ENCODE measurements at places on chromosomes 12 and 14.

DNA sequence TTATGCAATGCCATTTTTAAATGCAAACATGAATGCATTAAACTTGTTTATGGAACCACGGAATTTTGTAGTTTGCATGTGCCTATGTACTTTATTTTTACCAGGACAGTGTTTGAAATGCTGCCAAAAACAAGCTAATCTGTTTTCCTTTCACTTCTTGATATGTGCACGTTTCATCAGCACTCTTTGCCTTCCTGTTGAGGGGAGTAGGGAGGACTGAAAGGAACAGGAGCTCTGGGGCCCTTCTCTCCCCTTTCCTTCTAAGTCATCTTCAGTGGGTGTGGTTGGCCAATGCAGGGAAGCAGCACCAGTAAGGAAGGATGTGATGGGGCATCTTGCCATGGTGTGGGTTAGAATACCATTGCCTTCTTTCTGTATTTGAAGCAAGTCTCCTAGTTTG is 12.1 kb upstream of the PPP4R4 start:
- DNase-seq, result no peak
- H3K27ac ChIP-seq, result no peak overlapping the region
- no peaks in the 10 kb centered on the region for H3K27me3 ChIP-seq
- no peak overlapping the region for H3K4me3 ChIP-seq

DNA sequence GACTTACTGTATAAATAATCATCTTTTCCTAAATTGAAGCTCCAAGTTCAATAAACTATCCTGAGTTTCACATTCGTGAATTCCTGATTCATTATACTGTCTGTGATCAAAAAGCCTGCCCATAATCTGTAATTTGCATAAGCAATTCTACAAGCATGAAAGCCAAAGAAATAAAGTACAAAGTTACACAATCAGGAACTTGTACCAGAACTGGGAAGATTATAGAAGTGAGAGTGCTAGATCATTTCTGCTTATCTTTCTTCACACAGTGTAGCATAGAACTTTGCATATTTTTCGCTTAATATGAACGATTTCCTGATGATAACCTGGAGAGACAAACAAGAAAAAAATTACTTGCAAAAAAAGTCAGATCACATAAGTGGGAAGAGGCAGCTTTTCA is 308.2 kb downstream of the C12orf50 start:
- no peak for DNase-seq
- no peaks in the 10 kb centered on the region for H3K36me3 ChIP-seq
- H3K4me1 ChIP-seq, result no peaks in the 10 kb centered on the region
- no peak overlapping the region for H3K27ac ChIP-seq
- no peaks in the 10 kb centered on the region for H3K27me3 ChIP-seq

DNA sequence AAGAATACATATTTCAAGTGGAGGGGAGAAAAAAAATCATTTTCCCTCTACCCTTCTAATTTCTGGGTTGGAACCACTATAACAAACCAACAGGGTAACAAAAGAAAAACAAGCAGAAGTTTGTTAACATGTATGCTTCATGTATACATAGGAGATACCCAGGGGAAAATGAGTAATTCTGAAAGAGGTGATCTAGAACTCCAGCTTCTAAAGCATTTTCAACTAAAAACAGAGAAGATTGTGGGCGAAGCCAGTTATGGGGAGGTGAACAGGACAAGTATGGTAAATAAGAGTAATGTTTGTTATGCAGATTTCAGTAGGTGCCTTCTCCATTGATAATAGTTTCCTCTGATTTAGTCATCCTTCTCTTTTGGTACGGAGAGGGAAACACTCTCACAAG is 16.7 kb downstream of the FNTB start:
- no peaks in the 10 kb centered on the region for H3K36me3 ChIP-seq
- H3K4me1 ChIP-seq, result no peaks in the 10 kb centered on the region
- H3K4me3 ChIP-seq, result no peak overlapping the region
- no peaks in the 10 kb centered on the region for H3K27me3 ChIP-seq
- no peak overlapping the region for H3K27ac ChIP-seq

DNA sequence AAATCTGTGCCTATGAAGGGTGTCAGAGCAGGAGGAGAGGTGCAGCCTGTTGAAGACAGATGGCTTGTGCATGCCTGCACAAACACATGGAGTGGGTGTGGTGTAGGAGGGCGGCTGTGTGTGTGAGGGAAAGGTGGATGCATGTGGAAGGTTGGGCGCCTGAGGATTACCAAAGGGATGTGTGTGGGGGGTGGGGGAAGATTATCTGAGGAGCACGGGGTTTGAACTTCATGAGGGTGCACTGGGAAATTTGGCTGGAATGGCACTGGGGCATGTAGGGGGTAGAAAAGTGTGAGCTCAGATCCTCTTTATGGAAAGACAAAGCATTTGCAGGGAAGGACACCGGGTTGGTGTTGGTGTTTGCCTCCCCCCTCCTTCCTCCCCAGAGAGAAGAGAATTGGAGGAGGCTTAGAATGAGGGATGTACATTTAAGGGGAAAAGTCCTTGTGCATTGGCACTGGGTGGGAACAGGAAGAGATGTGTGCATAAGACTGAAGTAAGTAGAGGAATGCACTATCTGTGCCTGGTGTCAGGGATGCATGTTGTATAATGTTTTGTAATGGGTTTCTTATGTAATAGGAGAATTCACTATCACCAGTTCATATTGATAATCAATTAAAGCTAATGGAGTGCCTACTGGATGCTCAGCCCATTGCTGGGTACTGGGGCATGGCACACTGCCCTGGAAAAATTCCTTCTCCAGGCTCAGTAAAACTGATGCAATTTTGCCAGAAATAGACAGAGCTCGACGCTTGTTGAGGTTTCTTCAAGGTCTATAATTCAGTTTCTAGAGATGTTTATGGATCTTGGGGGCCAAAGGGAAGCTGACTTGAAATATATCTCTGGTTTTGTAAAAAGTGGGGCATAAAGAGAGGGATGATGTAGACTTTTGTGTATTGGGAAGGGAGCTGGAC is 3.0 kb downstream of the NTF3 start:
- no peaks in the 10 kb centered on the region for H3K36me3 ChIP-seq
- H3K27ac ChIP-seq, result no peak overlapping the region
- no peak for DNase-seq

GRCh38 chr14:92495027-92495426 is 18.6 kb upstream of the RIN3 start:
- H3K4me1 ChIP-seq, result no peaks in the 10 kb centered on the region
- H3K27ac ChIP-seq, result no peak overlapping the region
- DNase-seq, result no peak
- no peaks in the 10 kb centered on the region for H3K27me3 ChIP-seq
- H3K36me3 ChIP-seq, result no peaks in the 10 kb centered on the region

DNA sequence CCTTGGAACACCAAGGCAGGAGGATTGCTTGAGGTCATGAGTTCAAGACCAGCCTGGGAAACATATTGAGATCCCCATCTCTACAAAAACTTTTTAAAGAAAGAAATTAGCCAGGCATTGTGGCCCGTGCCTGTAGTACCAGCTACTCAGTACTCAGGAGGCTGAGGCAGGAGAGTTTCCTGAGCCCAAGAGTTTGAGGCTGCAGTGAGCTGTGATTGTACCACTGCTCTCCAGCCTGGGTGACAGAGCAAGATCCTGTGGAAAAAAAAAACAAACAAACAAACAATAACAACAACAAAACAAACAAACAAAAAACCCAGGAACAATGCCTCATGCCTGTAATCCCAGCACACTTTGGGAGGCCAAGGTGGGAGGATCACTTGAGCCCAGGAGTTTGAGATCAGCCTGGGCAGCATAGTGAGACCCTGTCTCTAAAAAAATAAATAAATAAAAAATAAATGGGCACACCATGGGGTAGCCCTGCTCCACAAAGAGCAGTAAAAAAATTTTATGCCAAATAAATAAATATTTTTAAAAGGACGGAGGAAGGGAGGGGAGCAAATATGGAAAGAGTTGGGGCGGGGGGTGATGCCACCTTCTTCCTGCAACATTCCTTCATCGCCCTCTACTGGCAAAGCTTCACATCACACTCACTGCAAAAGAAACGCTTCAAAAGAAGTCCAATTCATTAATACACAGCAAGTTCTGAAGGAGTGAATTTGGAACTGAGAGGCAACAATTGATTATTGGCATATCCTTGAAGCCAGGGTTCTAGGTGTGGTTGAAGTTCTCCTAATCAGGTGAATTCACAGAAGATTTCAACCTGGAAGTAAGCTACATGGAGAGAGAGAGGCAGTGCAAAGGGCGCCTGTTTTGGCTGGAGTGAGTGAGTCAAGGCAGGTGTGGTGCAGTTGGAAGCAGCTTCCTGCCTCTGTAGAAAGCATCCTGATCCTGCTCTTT is 8.8 kb upstream of the GNPTAB start:
- H3K27me3 ChIP-seq, result no peaks in the 10 kb centered on the region
- no peaks in the 10 kb centered on the region for H3K36me3 ChIP-seq
- DNase-seq, result peak; percentile 86

DNA sequence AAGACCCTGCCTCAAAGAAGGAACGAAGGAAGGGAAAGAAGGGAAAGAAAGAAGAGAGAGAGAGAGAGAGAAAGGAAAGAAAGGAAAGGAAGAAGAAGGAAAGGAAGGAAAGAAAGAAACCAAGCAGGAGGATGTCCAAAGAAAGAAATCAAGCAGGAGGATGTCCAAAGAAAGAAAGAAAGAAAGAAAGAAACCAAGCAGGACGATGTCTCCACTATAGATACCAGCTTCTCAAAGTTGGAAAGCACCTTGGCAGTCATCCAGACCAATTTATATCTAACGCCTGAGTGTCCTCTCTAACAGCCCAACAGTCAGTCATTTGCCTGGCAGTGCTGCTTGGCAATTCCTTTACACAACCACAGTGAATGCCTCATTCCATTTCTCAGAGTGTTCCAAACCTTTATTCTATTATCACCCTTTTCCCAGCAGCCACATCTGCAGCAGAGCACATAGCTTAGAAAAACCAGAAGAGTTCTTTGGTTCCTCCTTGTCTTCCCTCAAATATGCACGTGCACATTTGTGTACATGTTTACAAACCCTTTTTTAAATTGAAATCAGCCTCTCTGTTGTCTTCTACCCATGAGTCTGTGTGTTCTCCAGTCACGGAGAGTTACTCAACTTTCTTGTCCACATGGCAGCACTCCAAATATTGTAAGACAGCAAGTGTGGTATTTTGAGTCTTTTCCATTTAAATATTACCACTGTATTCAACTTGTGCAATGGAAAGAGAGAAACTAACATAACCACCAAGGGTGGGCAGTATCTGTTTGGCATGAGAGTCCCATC is 138.4 kb downstream of the STXBP6 start:
- no peak overlapping the region for H3K27ac ChIP-seq
- no peaks in the 10 kb centered on the region for H3K4me1 ChIP-seq
- no peaks in the 10 kb centered on the region for H3K27me3 ChIP-seq
- no peak overlapping the region for H3K4me3 ChIP-seq

GRCh38 chr14:65997347-65997746 is 488.8 kb upstream of the CCDC196 start:
- no peak overlapping the region for H3K27ac ChIP-seq
- no peak overlapping the region for H3K4me3 ChIP-seq
- no peaks in the 10 kb centered on the region for H3K27me3 ChIP-seq
- H3K4me1 ChIP-seq, result no peaks in the 10 kb centered on the region
- H3K36me3 ChIP-seq, result no peaks in the 10 kb centered on the region

DNA sequence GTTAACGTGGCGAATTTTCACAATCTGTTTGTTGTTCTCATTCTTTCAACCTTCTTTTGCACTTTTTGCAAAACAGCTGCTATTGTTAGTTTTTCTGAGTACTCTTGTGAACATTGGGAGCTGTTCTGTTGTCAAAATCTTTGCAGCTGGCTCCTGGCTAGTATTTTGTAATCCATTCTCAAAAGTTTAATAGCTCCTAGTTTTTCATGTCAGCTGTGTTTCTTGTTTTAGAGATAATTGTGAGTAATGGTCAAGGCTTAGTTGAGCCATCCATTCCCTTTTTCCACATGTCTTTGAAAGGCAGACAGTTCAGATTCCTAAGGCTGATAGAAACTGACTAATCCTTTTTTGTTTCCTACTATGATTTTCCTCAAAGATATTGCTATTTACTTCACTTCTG is 39.1 kb upstream of the CRADD start:
- no peak overlapping the region for H3K4me3 ChIP-seq
- no peaks in the 10 kb centered on the region for H3K36me3 ChIP-seq
- no peak for DNase-seq
- H3K4me1 ChIP-seq, result no peaks in the 10 kb centered on the region
- no peak overlapping the region for H3K27ac ChIP-seq

- peak overlapping the region; percentile 39 for H3K4me3 ChIP-seq
- peak overlapping the region; percentile 62 for H3K27ac ChIP-seq
- H3K27me3 ChIP-seq, result no peaks in the 10 kb centered on the region
- no peaks in the 10 kb centered on the region for H3K4me1 ChIP-seq
- no peak for DNase-seq
Observed at GRCh38 chr12:81077329-81077685, 572 bp upstream of the ACSS3 start.

- H3K27me3 ChIP-seq, result no peaks in the 10 kb centered on the region
- peaks cover 11% of the 10 kb centered on the region for H3K36me3 ChIP-seq
- no peak overlapping the region for H3K4me3 ChIP-seq
- H3K27ac ChIP-seq, result no peak overlapping the region
- no peaks in the 10 kb centered on the region for H3K4me1 ChIP-seq
Observed at GRCh38 chr12:32870716-32871115, 25.9 kb downstream of the PKP2 start.

GRCh38 chr12:131055093-131055465 is 101.4 kb downstream of the ADGRD1 start:
- DNase-seq, result no peak
- no peaks in the 10 kb centered on the region for H3K4me1 ChIP-seq
- H3K36me3 ChIP-seq, result no peaks in the 10 kb centered on the region
- no peak overlapping the region for H3K4me3 ChIP-seq

DNA sequence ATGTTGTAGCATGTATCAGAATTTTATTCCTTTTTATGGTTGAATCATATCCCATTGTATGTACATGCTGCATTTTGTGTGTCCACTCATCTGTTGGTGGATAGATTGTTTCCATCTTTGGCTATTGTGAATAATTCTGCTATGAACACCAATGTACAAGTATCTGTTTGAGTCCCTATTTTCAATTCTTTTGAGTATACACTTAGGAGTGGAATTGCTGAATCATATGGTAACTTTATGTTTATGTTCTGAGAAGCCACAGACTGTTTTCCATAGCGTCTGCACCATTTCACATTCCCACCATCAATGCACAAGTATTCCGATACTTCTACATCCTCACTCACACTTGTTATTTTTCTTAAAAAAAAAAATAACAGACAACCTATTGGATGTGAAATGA is 91.5 kb downstream of the ARF6 start:
- no peak for DNase-seq
- H3K4me3 ChIP-seq, result no peak overlapping the region
- H3K27ac ChIP-seq, result no peak overlapping the region

DNA sequence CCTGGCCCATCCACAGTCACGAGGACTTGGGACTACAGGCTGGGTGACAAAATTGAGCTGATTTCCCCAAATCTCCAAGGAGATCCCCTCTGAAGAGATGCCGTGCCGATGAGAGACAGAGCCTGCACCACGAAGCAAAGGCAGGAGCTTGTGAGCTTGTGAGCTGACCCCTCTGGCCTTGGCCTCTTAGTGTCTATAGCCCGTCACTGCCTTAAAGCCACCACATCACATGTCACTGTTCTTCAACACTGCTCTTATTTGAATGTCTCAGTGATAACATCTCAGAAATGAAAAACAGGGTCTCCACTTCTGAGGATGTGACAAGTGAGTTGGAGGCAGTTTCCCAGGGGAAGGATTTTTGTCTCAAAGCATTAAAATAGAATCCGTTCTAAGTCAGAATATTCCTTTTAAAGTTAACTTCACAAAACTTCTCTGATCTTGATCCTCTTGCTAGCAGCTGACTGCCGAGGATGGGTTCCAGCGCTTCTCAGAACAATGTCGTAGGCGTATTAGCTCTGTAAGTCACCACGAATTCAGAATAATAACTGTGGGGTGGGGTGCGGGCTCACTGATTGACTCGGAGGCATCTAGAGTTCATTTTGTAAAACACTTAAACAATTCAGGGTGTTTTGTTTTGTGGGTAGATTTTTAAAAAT is 37.5 kb downstream of the CHST11 start:
- peak; percentile 56 for DNase-seq
- no peaks in the 10 kb centered on the region for H3K27me3 ChIP-seq
- H3K4me3 ChIP-seq, result no peak overlapping the region

Data from Peyer's patch (tissue), 4 donors.